MM.1S (cell line): ENCODE measurements at places on chromosomes 13 and 19.

DNA sequence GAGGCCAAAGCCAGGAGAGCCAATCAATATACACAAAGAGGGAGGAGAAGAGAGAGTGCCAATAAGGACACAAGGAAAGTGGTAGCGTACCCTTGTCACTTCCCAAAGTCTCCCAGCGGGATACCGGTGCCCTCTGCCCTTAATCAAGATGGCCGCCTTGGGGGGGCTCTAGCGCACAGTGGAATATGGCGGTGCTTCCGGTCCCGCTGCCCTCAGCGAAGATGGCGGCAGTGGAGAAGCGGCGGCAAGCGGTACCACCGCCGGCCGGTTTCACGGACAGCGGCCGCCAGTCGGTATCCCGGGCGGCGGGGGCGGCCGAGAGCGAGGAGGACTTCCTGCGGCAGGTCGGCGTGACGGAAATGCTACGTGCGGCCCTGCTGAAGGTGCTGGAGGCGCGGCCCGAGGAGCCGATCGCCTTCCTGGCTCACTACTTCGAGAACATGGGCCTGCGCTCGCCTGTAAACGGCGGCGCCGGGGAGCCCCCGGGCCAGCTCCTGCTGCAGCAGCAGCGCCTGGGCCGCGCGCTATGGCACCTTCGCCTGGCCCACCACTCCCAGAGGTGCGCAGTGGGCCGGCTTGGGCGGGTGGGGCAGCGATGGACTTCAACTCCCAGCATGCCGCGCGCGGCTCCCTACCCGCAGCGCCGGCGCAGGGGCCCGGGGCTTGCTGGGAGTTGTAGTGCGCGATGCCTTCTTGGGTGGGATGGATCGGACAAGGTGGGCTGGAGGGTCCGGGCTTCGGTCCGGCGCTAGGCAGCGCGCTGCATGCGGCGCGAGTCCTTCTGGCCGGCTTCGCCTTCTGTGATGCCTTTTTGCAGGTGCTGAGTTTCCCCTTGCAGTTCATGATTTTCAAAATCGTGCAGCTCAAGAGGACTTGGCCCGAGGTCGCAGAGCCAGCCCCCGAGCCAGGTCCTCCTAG is at the start of gene TPGS1:
Gene TPGS1, plus strand, starts transcription at position 212 of the 918 bp plus-strand sequence. Its CDS starts 10 bp downstream, at position 222.
- peak; percentile 88 for DNase-seq

GRCh38 chr19:50556282-50557008 is 11.8 kb downstream of the LRRC4B start:
- DNase-seq: peak; percentile 43

DNA sequence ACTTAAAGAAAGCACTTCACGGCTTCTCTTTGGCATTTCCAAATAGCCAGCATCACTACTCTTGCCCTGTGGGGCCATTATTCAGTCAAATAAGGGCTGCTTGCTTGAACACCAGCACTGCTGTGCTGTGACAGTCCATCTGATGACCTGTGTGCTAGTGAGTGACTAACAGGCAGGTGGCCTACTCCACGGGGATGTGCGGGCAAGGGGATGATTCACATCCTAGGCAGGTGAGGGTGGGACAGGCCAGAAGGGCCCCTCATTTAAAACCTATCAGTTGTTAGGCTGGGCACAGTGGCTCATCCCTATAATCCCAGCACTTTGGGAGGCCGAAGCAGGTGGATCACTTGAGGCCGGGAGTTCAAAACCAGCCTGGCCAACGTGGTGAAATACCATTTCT is 8.2 kb downstream of the CCNE1 start:
- DNase-seq: no peak

- DNase-seq: no peak
These were observed 33.6 kb upstream of the LPAR6 start for GRCh38 chr13:48446464-48446863.

GRCh38 chr13:98004107-98004506 is 50.6 kb downstream of the IPO5 start:
- DNase-seq: no peak

GRCh38 chr19:5456130-5456840 is 1.1 kb downstream of the ZNRF4 start:
- no peak for DNase-seq

DNA sequence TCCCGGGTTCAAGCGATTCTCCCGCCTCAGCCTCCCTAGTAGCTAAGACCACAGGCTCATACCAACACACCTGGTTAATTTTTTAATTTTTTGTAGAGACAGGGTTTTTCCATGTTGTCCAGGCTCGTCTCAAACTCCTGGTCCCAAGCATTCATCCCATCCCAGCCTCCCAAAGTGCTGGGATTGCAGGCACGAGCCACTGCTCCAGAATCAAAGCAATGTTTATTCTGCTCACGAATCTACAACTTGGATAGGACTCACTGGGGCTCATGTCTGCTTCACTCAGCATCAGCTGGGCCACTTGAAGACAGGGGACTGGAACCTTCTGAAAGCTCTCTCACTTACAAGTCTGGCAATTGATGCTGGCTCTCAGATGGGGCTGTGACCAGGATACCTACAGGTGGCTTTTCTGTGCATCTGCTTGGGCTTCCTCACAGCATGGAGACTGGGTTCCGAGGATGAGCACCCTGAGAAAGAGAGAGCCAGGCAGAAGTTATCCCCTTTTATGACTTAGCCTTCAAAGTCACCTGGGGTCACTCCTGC is 8.2 kb upstream of the ZNF792 start:
- DNase-seq: no peak
